AG04449 (cell line): ENCODE measurements at places on chromosomes 1 and 21.

GRCh38 chr1:115630342-115630741 lies 11.4 kb upstream of the VANGL1 start:
- no peak for DNase-seq

GRCh38 chr1:240285540-240285939 lies 193.9 kb downstream of the FMN2 start:
- DNase-seq, result peak; percentile 21

- DNase-seq, result no peak
Measured at GRCh38 chr1:218394989-218395388, 49.9 kb downstream of the TGFB2 start.

DNA sequence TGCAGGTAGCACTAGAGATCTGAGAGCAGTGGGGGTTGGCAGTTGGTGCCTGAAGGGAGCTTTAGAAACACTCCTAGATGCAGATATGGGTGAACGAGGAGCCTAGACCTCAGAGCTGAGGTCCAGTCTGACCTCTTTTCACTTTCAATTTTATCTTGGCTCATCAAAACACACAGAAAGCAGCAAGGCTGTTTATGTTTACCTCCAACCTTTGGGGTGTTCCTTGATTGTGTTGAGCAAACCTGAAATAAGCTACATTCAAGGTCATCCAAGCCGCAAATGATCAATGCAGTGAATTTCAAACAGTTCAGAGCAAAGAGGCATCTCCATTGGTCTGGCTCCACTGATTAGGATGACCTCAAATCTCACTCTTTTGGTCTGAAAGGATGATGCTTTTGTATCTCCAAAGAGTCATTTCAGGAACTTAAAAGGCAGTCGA lies 1.3 kb downstream of the LY9 start:
- DNase-seq, result no peak

DNA sequence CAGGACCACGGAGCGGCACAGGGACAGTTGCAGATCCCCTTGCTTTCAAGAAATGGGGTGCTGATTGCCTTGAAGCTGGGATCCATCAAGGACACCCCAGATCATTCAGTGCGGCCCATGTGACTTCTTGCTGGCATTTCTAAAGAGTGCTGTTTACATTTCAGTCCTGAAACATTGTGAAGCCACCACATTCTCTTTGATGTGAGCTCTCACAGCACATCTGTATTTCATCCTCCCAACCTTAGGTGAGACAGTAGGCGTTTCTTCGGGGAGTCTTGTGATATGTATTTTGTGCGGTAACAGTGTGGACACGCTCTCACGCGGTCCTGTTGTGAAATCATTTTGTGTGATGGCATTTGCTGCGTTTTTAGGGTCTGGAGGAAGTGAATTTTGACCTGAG lies 57.2 kb downstream of the CACHD1 start:
- DNase-seq, result no peak

DNA sequence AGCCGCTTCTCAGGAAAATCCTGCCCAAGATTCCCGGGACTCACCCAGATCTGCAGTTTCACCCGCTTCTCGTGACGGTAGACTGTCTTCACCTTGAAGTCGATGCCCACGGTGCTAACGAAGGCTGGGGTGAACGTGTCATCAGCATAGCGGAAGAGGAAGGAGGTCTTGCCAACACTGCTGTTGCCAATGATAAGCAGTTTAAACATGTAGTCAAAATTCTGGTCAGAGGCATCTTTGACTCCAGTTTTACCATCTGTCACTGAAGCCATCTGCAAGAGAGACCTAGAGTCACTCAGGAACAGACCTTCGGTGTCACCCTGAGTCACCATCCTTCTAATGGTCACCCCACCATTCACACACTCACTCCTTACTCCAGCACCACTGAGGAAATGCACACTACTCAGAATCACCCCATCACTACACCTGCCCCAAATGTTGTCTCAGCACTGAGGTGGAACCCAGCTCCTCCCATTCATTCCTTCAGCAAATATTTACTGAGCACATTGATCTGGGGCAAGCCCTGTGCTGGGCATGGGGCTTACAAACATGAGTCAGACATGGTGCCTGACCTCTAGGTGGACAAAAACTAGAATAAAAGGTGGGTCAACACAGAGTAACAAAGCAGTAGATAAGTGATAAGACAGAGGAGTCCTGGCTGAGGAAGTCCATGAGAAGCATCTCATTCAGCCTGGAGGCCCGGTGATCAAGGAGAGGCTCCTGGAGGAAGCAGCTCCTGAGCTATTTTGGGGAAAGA lies 13.5 kb downstream of the RAB3B start:
- DNase-seq, result no peak

GRCh38 chr1:167641786-167642500 lies 11.9 kb downstream of the RCSD1 start:
- DNase-seq, result no peak

DNA sequence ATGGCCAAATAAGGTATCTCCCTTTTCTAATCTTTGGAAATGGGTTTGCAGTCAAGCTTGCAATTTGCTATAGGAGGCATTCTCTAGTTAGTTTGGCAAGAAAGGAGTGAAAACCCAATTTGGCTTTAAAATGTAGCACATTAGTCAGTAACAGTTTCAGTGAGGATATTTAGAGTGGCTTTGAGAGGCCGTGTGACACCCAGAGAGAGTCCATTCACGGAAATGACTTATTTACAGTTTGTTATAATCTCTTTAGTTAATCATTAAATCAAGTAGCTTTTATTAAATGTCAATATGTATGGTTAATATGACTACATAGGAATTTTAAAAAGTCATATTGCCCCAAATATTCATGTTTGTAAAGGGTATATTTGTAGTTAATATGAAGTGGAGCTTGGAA lies 9.6 kb downstream of the ZBTB18 start:
- no peak for DNase-seq

DNA sequence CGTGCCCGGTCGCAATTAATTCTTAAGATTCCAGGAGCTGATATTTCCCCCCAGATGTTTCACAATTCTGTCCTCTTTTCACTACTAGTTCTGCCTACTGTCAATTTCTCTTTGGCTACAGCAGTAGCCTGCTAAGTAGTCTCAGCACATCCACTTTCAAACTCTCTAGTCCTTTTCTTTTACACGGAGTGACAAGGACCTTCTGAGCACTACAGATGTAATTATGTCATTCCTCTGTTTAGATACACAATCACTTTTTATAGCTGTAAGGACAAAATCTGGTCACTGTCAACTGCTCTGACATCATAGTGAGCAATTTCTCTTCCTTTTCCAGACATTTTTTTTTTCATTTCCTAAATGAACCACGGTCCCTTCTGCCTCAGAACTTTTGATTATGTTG lies 421.7 kb upstream of the CHRM3 start:
- DNase-seq, result no peak

- no peak for DNase-seq
Measured at GRCh38 chr1:77412820-77413530, 131.2 kb downstream of the AK5 start.

DNA sequence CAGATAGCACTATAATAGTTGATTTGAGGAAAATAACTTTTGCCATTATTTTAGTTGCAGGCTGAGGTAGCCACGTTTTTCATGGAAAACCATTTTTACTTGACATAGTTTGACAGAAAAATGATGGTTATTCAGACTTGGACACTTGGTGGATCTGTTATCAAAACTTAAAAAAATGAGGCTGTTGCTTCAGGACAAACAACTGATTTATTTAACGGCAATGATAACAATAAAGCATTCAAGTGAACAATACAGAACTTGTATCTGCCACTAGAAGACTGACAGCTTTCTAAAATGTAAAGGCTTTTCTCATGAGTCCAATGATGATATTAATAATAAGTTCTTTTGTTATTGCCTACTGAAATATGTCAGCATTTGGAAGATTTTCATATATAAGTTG lies 322.9 kb downstream of the BRINP3 start:
- no peak for DNase-seq

DNA sequence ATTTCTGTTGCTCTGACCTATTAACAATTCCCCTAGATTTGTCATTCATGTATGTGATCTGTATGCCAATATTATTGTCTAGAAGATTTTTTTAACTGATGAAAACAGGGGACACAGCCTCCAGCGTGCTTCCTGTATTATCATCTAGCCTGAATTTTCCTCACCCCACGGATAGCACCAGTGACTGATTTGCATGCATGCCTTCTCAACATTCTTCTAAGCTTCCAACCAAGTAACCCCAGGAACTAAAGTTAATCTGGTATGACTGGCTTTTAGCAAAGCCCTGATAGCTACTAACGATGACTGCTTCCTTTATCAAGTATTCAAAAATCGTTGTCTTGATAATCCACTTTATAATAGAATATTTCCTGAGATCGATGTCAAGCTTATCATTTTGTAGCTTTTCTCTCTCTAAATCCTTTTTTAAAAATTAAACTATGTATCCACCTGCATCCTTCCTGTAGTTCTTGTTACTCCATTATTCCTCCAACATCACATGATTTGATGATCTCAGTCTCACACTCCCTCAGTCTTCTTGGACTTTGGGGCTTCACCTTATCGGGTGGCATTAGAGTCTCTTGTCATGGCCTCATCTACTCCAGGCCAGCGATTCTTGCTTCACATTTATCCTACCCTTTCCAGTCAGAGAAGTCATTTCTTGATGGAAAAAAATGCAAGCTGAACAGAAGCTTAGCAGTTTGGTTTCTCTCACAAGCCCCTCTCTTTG lies 19.0 kb downstream of the BCAR3 start:
- no peak for DNase-seq

GRCh38 chr1:178609015-178609414 lies 96.1 kb downstream of the TEX35 start:
- DNase-seq, result peak; percentile 55

DNA sequence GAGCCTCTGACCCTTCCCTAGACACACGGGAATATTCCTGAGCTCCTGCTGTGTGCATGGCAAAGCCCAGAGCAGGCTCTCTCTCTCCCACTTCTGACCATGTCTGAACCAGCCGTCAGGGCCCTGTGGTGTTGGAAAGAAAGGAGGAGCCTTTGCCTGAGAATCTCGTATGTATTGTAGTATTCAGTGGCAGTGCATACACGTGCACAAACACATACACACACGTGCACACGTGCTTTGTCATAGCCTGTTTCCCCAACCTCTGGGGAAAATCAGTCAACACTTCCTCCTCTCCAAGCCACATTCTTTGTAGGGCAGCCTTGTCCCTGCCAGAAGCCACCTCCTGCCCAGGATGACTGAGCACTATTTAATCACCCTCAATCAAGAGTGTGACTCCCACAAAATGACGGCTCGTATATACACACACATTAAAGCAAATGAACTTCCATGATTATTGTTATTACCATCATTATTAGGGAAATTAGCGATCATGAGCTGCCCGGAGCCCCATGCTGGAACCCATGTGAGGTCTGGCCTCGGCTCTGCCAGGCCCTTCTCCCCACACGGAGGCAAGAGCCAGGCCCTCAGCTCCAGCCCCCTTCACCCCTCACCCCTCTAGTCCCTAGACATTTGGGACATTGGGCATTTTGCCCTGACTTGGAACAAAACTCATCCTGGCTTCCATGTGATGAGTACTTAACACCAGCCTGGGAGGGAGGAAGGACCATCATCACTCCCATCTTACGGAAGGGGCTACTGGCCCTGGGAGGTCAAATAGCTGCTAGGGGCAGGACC lies 331.9 kb downstream of the NPHP4 start:
- no peak for DNase-seq

DNA sequence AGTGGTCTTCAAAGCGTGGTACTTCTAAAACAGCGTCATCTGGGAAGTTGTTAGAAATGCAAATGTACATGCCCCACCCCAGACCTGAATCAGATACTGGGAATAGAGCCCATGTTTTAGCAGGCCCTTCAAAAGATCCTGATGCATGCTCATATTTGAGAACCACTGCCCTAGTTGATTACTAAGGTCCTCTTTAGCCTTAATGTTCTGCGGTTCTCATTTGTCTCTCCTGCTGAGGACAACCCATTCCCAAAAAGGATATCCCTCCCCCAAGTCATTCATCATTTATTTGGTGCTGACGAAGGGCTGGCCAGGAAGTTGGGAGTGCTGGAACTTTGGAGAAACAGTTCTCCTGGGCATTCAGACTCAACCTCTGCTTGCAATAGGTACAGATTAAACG lies 92.4 kb upstream of the RALGPS2 start:
- no peak for DNase-seq

GRCh38 chr1:220748089-220748934 lies at the start of gene MTARC2:
MTARC2 (plus strand) TSS chr1:220748322; CDS start chr1:220748532, 210 bp downstream.
- peak; percentile 10 for DNase-seq

DNA sequence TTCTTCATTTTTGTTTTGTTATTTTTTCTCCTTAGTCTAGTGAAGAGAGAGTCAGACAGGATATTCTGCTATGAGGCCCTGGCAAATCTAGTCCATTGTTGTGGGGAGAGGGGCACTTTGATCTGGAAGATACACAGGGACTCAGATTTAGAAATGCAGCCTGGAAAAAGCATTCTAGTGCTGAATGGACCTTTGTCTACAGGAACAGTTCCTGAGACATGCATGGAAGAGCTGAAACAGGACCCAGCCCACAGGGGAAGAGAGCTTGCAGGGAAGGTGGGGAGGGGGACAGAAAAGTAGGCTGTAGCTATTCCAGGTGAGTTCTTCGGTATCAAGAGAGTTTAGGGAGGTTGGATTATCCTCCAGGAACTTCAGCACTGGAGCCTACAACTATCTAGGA lies 98.5 kb downstream of the AKT3 start:
- no peak for DNase-seq

GRCh38 chr21:41289431-41289830 lies 27.2 kb upstream of the FAM3B start:
- DNase-seq, result no peak

GRCh38 chr1:24528744-24529143 lies 26.1 kb downstream of the RCAN3 start:
- no peak for DNase-seq

- DNase-seq, result no peak
Measured at GRCh38 chr21:27532076-27532475, 565.2 kb upstream of the ADAMTS5 start.

- DNase-seq, result no peak
Measured at GRCh38 chr1:55127827-55128343, 87.3 kb downstream of the USP24 start.

- no peak for DNase-seq
Measured at GRCh38 chr1:19029191-19030085, 73.0 kb upstream of the IFFO2 start.

DNA sequence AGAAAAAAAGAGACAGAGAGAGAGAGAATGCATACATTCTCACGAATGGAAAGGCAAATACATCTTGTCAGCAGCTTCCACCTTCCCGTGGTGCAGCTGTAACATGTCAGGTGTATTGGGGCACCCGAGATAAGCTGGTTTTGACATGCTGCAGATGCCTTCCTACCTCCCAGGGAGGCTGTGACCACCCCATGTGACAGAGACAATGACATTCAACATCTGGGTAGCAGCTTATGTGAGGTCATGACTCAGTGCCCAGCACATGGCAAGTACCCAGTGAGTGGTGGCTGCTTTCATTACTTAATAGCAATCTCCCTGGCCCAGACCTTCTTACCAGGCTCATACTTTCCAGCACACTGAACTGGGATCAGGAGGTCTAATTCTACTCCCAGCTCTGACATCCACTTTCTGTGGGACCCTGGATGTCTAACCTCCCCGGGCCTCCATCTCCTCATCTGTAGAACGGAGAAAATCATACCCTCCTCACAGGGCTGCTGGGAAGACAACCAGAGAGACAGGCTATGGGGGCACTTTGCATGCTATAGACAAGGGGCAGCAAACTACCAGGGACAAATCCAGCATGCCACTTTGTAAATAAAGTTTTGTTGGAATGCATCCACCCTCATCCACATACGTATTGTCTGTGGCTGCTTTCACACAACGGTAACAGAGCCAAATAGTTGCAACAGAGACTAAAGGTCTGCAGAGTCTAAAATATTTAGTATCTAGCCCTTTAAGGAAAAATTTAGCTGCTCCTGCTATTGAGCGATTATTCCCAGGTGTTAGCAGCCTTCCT lies 38.5 kb upstream of the ZBTB40 start:
- DNase-seq, result no peak
